Stimulated activated naive CD8-positive, alpha-beta T cell treated with anti-CD3 and anti-CD28 coated beads, Interleukin-15, Interleukin-2, amounts not matched to agents 100 U/mL and 50 U/mL, for 24 hours (primary cell): ENCODE measurements at places on chromosomes 1 and 21.

- no peak for DNase-seq
These were observed 6.8 kb upstream of the VAMP4 start for GRCh38 chr1:171748651-171749050.

DNA sequence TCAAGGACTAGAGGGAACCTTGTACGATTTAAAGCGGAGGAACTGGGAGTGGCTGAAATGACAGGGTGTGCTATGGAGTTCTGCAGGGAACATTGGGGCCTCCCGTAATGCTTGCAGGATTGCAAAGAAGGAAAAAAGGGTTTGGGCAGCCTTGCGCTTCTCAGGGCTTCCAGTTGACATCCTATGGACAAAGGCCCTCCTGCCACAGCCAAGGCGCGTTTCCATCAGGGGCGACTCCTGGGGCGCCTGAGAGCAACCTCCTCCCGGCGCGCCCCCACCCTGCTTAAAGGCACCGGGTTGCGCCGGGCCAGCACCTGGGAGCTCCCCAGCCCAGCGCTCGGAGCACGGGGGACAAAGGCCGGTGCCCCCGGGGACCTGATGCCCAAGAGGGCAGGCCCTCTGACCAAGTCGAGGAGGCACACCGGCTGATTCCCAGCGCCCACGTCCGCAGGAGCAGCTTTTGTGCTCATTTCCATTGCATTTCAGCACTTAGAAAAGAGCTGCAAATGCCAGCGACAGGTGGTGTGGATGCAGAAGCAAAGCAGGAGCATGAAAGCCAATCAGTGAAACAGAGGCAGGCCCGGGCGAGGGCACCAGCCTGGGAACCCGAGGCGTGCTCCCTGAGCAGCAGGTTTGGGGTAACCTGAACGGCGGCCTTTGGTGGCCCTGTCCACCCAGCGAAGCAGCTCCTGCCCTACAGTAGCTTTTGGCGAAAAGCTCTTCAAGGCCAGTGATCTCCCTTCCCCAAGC, 17.6 kb upstream of the RNF187 start:
- DNase-seq: no peak

GRCh38 chr1:24992761-24993211, 62.7 kb upstream of the RUNX3 start:
- DNase-seq: no peak

DNA sequence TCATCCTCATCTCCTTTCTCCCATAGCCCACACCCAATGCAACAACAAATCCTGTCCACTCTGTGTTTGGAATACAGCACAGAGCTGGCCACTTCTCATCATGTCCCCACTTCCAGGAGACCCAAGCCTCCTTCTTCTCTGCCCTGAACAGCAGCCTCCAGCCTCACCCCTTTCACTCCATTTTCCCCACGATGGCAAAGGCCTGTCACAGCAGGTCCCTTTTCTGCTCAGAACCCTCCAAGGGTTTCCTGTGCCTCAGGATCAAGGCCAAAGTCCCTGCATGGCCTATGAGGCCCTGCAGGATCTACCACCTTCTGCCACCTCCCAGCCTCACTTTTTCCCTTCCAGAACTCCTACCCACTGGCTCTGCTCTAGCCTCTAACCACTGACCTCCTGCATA, 78.5 kb downstream of the CSMD2 start:
- no peak for DNase-seq

GRCh38 chr1:242784084-242784483, 259.6 kb upstream of the PLD5 start:
- DNase-seq: no peak

DNA sequence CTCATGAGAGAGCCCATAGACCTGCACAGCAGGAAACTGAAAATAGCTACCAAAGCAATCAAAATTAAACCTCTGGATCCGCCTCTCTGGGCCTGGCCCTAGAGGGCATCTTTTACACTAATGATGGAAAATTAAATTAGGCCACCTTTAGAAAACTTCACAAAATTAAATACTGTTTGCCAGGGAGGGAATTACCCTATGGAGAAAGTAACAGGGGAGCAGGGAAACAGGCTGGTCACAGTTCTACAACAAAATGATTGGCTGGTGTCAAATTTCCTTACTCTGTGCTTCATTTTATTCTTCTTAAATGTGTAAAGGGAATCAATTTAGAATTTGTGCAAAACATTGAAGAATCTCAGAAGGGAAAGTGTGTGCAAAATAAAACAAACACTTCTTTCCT, 62.4 kb downstream of the SPATA46 start:
- no peak for DNase-seq

DNA sequence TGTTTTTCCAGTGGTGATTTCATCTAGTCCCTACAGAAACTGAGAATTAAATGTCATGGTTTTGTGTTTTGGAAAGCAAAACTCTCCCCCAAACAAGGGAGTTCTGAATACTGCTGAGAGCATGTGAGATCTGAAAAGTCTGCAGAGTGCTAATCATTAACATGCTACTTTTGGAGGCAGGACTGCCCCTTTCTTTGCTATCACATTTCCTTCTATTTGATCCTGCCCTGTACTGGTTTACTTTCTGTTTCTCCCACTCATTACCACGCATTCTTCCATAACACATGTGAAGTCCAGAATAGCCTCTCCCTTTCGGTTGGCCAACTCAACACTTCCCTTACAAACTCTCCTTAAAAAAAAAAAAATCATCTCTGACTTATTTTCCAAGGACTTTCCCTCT, 63.6 kb downstream of the GADD45A start:
- DNase-seq: no peak

DNA sequence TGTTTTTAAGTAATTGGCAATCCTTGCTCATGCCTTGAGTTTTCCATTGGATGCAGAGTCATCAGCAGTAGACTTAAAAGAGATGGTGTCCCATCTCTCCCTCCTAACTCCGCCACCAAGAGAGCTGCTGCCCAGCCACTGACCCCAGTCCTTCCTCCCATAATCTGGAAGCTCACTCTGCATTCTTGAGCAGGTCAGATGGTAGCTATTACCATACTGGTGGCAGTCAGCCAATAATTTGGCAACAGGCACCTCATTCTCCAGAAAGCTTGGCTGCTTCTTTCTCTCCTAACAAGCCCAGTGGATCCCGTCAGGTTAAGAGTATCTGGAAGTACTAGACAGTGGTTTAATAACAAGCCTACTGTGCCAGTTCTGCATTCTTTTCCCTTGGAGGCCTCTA, 272.1 kb downstream of the ZNF648 start:
- DNase-seq: no peak

DNA sequence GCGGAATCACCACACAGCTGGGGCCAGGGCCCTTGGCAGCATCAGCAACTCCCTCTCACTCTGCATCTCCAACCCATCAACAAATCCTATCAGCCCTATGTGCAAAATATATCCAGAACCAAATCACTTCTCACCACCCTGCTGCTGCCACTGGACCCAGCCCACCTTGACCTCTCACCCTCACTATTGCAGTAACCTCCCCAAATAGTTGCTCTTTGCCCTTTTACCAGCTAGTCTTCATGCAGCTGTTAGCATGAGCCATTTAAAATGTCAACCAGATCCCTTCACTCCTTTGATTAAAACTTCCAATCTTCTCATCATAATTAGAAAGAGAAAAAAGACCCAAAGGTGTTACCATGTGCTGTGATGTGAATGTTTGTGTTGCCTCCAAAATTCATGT, 155.7 kb upstream of the IRF2BP2 start:
- DNase-seq: no peak
